ENCODE measurements at places on chromosomes 1 and 21.
A peak's percentile ranks its signal among the peaks of the same experiment; 100 is the strongest.

DNA sequence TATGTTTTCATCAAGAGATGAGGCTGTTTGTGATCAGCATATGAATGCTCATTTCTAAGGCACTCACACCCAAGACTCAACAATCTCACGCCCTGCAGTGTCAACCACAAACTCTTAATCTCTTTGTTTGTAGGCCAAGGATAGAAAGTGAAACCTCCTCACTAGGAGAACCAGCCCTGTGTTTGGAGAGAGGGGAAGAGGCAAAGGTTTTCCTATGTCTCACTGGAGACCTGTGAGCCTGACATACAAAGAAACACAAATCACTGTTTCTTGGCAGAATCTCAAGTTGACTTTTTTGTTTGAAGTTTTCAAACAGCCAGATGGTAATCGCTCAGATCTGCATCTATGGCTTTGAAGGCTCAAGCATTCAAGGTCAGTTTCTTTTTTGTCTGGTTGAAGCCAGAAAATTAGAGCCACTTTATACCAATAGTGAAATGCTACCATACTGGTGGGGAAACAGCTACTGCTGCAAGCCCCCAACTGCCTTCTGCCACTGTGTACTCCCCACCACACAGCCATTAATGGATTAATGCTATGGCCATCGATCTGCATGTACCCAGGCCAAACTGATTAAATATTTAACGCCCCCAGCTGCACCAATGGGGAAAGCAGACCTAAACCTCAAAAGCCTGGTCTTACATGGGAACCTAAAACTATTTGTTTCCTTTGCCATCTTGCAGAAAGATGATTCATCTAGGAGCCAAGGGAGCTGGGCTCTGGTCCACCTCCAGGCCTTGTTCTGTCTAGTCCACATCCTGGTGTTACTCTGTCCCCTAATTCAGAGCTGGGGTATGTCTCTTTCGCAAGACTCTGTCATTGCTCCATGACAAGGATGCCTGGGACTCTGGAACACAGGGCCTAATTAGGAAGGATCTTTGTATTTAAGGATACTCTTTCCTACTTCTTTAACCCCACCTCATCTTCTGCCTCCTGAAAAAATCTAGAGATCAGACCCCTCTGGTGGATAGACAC is 16.3 kb downstream of the PDZK1 start:
- DNase-seq: no peak

GRCh38 chr21:17513214-17514123 is 626 bp downstream of the CXADR start:
- DNase-seq: peak; percentile 58

DNA sequence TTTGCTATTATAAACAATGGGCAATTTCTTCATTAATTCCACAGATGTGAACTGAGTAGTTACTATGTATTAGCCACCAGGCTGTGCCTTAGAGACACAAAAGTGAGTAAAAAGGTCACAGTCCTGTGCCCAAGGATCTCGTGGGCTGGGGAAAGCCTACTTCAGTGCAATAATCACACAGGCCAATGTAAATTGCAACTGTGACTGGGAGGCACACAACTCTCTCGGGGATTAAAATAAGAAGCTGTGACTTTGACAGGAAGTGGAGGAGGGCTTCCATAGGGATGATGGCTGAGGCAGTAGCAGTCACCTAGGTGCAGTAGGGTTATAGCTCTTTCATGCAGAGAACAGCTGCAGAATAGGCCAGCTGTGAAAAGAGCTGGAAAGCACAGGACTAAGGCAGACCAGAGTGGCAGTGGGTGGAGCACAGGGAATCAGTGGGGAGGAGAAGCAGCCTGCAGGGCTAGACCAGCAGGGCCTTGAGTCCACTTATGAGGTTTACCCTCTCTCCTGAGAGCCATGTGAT is 121.9 kb downstream of the MAB21L3 start:
- DNase-seq: no peak

DNA sequence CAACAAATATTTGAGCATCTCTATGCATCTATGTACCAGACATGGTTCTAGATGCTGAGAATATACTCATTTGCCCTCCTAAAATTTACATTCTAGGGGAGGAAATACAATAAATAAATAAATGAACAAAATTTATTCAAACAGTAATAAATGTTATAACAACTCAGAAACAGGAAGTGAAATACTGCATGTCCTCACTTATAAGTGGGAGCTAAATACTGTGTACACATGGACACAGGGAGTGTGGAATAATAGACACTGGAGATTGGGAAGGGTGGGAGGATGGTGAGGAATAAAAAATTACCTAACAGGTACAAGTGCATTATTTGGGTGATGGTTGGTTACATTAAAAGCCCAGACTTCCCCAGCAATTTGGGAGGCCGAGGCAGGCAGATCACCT is 4.3 kb downstream of the COA7 start:
- no peak for DNase-seq

- no peak for DNase-seq
Observed at GRCh38 chr1:11981378-11982009, 1.2 kb downstream of the MFN2 start.

DNA sequence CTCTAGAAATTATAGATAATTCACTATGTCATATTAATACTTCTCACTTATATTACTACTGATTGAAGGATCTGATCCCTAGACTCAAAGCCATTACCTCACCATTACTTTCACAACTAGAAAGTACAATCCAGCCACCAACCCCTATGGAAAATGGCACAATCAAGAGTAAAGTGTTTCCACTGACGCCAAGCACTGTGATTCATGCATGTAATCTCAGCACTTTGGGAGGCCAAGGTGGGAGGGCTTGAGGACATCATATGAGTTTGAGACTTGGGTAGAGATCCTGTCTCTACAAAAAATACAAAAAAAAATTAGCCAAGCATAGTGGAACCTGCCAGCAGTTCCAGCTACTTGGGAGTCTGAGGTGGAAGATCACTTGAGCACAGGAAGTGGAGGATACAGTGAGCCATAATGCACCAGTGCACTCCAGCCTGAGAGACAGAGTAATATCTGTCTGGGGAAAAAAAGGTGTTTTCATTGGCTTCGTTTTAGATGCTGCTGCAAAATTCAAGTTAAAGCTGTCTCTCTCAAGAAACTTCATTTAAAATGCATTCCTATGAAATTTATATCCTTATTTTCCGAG is 126.5 kb downstream of the AKT3 start:
- DNase-seq: no peak

DNA sequence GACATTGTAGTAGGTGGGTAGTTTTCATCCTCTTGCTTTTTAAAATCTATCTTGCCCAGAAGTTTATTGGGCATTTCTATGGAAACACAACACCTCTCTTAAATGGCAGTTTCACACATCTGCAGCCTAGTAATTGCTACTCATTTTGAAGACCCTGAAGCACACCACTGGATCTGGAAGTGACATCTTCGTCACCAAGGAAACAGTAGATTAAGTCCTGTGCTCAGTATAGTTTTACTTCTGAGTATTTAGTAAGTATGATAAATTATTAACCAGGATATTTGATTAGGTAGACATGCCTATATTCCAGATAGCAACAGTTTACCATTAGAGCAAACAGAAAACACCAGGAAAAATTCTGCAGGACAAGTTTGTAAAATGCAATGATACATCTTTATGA is 48.7 kb downstream of the UCK2 start:
- no peak for DNase-seq

DNA sequence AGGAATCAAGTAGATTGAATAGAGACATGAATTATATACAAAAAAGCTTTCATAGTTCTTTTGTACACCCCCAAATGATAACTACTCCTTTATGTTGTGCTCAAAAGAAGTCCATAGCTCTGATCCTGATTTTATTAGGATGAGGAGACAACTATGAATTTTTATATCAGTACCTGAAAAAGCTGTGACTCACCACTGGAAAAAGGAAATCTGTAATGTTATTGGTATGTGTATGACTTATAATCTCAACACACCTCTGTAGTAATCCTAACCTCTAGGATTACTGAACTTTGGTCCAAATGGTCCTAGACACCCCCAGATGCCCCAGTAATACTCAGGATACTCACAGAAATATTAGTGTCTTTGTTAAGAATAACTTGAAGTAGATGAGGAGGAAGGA is 10.2 kb downstream of the PRKAB2 start:
- DNase-seq: no peak

DNA sequence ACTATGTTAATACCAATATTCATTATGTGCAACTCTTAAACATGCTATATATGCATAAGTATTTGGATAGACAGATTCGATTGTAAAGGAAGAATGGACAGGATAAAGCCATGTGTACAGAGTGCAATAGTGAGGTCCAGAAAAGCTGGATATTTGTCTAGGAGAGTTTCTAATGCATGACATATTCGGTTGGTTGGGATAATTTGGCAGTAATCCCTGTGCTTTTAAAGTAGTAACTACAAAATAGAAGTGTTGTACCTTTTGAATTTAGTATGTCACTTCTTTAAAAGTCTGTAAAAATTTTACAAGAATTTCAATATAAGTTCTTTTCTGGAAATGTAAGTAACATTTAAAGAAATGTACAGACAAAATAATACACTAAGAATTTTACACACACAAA is 774.5 kb downstream of the USP25 start:
- DNase-seq: no peak

DNA sequence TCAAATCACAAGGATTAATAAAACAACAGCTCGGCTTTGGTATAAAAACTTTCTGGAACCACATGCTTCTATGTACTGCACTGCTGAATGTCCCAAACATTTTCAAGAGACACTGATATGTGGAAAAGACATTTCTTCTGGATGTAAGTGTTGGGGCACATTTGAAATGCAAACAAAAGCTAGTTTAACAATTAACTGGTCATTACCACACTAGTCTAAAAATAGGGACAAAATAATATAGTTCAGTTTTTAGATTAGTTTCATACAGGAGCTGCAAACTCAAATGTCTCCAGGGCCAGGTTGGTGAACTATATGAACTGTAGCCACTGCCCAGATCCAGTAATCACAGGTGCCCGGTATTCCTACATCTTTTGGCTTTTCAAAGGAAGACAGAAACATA is 3.2 kb downstream of the IL23R start:
- DNase-seq: no peak

DNA sequence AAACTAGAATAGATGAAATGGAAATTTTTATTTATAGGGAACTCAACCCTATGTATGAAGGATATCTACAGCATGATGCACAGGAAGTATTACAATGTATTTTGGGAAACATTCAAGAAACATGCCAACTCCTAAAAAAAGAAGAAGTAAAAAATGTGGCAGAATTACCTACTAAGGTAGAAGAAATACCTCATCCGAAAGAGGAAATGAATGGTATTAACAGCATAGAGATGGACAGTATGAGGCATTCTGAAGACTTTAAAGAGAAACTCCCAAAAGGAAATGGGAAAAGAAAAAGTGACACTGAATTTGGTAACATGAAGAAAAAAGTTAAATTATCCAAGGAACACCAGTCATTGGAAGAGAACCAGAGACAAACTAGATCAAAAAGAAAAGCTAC is 7.9 kb downstream of the USP1 start:
- DNase-seq: no peak

GRCh38 chr1:245485996-245486395 is 331.2 kb downstream of the KIF26B start:
- DNase-seq: no peak

GRCh38 chr1:73800376-73800775 is 397.6 kb downstream of the LRRIQ3 start:
- no peak for DNase-seq

DNA sequence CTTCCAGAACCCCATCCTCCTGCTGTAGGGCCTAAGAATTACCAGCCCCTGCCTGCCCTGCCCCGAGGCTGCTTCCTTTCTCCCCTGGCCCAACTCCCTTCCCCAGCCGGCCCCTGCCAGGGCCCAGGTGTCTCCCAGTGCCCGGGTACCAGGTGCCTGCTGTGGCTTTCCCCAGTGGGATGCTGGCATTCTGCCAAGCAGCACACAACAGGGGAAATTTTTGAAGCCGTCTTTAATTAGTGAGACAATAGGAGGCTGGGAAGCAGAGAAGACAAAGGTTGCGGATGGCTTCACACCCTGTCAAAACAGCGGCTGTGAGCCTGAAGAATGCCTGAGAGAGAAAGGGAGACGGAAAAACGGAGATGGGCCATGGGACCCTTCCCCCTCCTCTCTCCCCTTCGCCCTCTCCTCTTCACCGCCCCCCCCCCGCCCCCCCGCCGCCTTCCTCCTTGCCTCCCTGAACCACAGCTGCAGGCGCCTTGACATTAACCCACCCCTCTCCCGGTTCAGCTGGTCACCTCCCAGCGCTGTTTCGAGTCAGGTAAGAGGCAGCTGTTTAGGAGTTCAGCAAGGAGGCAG is 33.6 kb downstream of the LRRN2 start:
- peak; percentile 35 for DNase-seq

GRCh38 chr1:171867236-171867635 is 25.9 kb downstream of the DNM3 start:
- DNase-seq: no peak

GRCh38 chr1:97114842-97115241 is 393.3 kb downstream of the PTBP2 start:
- DNase-seq: no peak

- DNase-seq: no peak
Observed at GRCh38 chr1:161044535-161044907, 1.3 kb downstream of the USF1 start.

GRCh38 chr21:17491716-17492414 is 21.0 kb upstream of the CXADR start:
- DNase-seq: no peak

- no peak for DNase-seq
Observed at GRCh38 chr1:223667484-223668182, 2.1 kb upstream of the CAPN8 start.

- DNase-seq: no peak
Observed at GRCh38 chr1:72911656-72912055, 629.3 kb upstream of the NEGR1 start.

- DNase-seq: no peak
Observed at GRCh38 chr1:221634606-221635005, 107.3 kb downstream of the DUSP10 start.

DNA sequence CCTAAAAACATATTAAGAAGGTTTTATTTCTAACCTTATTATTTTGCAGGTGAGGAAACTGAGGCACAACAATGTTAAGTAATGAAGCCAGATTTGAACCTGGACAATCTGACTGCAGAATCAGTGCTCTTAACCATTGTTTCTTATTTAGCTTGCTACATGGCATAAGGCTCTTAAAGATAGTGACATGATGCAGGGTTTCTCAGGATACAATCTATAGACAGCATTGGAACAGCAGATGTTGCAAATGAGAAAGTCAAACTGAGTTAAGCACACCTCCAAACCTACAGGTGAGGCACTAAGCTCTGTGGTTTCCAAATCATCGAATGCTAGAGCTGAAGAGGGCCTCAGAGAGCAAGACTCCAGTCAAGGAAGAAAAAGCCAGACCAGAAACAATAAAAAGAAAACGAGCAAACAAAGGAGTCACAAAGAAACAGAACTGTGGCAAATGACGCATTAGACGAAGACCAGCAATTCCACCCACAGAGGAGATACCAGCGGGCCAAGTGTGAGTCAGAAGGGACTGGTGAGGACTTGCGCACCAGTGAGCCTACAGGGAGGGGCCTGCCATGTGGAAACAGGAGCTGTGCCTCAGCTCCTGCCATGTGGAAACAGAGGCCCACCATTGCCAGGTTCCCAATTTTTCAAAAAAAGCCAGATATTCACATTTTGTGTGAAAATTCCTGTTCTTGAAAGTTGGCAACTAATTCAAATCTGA is 14.4 kb downstream of the CD58 start:
- no peak for DNase-seq

GRCh38 chr1:175363031-175363430 is 170.5 kb upstream of the KIAA0040 start:
- DNase-seq: no peak

Data from G401 (cell line).